Stimulated activated naive CD4-positive, alpha-beta T cell treated with Interleukin-2 at 50 U/mL for 16 hours (primary cell): ENCODE measurements at places on chromosomes 6 and 20.

DNA sequence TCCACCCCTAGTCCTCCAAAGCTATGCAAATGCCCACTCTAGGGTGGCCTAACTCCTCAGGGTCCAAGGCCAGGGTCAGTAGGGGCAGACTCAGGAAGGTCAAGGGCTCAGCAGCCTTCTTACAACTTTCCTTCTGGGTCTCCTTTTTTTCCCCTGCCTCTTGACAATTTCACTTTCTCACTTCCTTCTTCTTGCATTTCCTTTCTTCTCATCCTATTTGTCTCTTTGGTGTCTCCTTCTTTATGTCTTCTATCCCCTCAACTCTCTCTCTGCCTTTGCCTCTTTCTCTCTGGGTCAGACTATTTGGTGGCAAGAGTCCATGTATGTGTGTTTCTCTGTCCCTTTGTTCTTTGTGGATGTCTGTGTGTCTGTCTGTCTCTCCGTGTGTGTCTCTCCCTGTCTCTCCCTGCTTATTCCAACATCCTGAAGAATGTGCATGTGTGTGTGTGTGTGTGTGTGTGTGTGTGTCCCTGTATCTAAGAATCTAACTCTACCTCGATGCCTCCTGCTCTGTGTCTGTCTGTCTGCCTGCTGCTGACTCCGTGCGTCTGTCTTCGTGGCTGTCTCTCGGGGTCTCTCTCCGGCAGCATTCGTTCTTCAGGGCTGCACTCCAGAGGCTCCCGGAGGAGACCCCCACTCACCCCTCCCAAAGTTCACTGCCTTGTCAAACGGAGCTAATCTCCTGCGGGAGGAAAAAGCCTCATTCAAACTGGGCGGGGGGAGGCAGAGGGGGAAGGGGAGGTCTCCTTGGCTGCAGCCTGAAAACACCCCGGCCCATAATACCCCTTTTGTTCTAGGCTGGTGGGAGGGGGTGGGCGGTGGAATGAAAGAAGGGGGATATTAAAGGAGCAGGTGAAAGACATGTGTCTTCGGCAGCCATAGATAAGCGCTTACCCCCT, 51.7 kb upstream of the FOXP4 start:
- no peak for DNase-seq

DNA sequence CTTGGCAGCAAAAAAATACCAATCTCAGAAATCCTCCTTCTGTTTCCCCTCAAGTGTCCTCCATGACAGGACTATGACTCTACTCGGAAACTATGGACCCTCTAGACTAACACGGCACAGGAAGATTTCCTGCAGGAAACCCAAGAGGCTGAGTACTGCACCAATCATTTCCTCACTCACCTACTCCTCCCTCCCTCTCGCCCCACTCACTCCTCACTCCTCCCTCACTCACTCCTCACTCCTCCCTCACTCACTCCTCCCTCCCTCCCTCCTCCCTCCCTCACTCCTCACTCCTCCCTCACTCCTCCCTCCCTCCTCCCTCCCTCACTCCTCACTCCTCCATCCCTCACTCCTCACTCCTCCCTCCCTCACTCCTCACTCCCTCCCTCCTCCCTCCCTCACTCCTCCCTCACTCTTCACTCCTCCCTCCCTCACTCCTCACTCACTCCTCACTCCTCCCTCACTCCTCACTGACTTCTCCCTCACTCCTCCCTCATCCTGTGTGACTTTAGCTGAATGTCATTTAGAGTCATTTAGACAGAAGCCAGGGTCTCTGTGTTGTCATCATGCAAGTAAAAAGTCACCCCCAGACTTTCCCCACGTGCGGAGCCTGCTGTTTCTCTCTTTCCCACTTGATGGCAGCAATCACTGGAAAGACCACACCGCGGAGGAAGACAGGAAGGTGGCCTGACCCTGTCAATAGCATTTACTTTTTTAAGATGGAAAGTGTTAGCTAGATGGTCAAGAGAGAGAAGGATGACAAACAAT, 226.8 kb upstream of the PDE10A start:
- DNase-seq = no peak

DNA sequence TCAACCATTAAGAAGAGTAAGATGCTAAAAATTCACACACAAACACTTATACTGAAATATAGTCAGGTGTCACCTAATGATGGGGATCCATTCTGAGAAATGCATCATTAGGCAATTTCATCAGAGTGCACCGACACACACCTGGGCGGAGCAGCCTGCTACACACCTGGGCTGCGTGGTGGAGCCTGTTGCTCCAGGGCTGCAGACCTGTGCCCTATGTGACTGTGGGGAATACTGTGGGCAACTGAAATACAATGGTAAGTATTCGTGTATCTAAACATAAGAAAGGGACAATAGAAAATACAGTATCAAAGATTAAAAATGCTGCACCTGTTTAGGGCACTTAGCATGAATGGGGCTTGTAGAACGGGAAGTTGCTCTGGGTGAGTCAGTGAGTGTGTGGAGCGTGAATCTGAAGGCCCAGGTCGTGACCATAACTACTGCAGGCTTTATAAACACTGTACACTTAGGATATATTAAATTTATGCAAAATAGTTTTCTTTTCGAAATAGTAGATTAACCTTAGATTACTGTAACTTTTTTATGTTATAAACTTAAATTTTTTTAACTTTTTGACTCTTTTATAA, 124.4 kb upstream of the AFDN start:
- no peak for DNase-seq

DNA sequence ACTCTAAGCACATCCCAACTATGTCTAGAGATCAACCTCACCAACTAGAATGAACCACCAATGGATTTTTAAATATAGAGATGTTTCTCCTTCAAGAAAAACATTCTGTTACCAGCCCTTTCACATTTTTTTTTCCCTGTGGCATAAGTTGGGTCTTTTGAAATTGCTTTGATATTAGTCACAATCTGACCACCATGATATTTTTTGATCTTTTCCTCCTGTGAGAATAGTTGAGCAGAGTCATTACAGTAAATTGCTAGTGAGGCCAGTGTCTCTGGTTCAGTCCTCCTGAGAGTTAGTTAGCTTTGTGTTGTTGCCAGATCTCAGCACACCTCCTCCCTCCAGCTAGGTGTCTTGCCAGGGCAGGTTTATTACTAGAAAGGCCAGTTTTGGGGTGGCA, 79.7 kb upstream of the MYLIP start:
- DNase-seq = no peak

- DNase-seq = no peak
Measured at GRCh38 chr6:131831392-131831791, 23.6 kb downstream of the ENPP1 start.

- DNase-seq = no peak
Measured at GRCh38 chr6:135093578-135093977, 39.0 kb upstream of the HBS1L start.

DNA sequence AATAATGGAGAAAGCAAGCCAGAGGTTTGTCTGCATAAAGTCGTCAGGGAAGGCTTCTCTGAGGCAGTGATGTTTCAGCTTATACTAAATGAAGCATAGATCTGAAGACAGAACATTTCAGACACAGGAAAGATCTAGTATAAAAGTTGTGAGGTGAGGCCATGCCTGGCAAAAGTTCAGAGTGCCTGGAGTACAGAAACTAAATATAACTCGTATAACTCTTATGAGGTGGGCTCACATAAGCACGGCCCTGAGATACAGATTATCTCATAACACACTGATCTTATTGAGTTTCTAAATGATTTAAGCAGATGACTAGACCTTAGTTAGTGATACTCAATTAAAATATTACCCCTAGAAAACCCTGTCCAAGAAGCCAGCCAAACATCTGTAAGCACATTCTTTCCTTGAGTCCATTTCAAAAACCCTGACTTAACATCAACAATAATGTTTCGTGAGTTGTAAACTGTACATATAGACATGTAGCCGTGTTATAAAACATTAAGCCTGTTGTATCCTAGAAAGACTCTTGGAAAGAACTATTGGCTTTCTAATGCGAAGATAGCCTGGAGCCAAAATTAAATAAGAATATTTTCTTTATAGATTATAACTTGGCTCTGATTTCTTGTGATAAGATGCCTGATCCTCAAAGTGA, 667.6 kb downstream of the TENT5A start:
- no peak for DNase-seq

DNA sequence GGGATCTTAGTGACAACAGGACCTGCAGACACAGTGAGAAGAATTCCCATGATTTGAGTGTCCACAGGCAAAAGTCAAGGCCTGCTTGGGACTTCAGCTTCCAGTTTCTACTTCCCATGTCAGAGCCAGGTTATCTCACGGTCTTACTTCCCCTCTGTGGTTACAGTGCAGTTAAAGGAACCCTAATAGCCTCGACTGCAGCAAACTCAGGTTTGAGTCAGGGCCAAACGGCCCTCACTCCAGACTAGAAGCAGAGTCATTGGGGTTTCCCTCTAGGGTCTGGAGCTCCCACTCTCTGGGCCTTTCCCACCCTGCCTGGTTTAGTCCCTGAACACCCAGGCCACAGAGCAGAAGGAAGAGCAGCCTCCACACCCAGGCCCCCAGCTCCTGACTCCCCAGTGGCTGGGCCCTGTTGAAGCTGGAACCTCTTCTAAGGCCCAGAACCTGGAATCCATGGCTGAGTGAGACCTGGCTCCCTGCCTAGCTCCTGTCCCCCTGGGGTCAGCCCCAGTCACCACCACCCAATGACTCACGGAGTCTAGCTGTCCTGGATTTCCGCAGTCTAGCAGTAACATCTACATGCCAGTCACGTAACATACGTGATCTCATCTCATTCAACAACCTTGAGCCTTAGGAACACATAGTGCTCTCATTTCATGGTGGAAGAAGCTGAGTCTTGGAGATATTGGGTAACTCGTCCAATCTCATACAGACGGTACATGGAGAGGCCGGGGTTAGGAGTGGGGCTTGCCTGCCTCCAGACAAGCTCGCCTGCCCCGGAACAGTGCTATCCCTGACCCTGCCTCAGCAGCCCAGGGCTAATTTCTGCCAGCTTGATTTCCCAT, 9.2 kb upstream of the GHRH start:
- no peak for DNase-seq
